GM12892 (cell line): ENCODE measurements at places on chromosomes 4 and X.

DNA sequence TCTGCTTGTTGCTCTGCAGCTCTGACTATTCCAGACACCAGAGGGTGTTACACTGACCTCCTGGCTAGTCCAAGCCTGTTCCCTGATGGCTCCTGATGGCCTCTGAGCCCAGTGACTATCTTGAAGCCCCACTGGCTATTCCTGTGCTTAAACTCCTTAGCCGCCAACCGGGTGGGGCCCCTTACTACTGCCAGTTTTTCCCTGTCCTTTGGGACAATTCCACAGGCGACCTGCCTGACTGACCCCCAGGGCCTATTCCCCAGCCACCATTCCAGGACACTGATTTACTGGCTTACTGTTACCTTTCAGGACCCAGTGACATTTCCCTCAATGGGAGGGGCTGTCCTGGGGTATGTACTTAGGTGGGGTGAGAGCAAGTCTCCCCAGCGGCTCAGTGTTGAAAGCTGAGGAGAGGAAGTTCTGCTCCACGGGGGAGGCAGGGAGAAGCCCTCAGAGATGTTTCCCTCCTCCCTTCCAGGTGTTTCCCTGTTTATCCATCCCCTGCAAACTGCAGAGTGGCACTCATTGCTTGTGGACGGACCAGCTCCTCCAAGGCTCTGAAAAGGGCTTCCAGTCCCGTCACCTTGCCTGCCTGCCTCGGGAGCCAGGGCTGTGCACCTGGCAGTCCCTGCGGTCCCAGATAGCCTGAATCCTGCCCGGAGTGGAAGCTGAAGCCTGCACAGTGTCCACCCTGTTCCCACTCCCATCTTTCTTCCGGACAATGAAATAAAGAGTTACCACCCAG, 4.0 kb downstream of the TIMP1 start:
- DNase-seq, result no peak

- no peak for DNase-seq
Measured at GRCh38 chrX:149476513-149476912, 28.6 kb downstream of the IDS start.

DNA sequence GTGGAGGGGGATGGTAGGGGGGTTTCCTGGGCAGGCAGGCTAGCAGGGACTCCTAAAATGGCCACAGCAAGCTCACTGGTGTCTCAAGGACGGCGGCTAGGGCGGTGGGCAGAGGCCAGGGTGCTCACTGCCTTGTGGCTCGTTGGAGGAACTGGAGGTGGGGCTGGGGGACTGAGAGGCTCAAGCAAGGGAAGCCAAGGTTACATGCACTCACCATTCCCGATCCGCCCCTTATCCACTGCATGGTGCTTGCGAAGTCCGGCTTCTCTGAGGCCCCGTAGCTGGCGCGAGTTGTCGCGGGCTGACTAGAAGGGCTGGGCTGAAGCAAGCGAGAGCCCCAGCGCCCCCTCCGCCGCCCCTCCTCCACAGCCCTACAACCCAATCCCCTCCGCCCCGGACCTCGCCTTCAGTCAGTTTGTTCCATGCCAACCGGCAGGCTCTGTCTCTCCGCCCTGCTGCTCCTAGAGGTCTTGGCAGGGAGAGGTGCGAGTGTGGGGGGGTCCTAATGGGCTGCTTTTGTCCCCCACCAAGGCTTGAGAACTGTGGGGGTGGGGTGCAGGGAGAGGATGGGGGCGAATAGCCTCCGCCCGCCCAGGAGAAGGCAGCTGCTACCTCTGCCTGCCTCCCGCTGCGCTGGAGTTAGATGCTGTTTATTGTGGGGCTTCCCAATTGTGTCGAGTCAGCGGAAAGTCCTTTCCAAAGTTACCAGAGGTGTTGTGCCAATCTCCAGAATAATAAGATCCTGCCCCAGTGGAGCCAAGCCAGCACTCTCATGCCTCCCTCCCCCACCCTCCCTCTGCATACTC, at the start of gene ARHGEF9:
Gene ARHGEF9 (minus strand): TSS at position 313 of the 806 bp plus-strand sequence. CDS start 69 bp downstream, at position 244.
- DNase-seq, result peak; percentile 10

GRCh38 chr4:182429896-182430295, 186.7 kb downstream of the TENM3 start:
- no peak for DNase-seq

GRCh38 chr4:75512386-75513211, 1.6 kb downstream of the RCHY1 start:
- no peak for DNase-seq

GRCh38 chr4:53713296-53713695, 122.0 kb upstream of the LNX1 start:
- no peak for DNase-seq

DNA sequence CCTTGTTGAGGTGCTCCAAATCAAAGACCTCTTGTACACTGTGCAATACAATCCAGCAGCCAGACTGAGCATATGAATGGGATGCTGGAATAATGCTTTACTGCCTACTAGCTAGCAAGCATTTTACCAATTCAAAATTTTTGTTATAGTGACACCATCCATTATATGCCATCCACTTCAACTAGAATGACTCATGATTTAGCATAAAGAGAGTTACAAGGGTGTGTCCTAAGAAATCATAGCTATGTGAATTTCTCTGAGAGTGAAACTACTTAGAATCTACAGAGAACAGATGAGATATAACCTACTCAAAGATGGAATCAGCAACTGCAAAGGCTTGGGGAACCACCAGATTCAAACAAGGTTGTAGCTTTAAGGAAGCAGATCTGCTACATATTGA, 221.9 kb downstream of the LHFPL1 start:
- no peak for DNase-seq
